ENCODE measurements at places on chromosomes 1 and 21.

DNA sequence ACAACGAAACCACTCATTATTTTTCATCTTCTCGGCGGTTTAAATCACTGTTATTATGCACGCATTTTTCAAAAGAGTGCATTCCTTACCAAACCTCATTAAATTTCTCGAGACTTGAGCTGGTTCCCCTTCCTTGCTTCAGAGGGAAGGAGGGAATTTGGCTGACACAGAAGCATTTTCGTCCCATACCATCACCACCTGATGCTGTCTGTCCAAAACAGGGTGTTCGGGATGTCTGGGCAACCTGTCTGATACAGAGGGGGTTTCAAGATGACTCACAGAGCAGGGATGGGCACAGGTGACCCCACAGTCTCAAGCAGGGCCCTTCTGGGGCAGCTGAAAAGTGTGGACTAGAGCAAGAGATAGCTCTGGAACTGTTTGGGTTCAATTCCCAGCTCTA is 12.3 kb upstream of the RCC2 start:
- DNase-seq = no peak

DNA sequence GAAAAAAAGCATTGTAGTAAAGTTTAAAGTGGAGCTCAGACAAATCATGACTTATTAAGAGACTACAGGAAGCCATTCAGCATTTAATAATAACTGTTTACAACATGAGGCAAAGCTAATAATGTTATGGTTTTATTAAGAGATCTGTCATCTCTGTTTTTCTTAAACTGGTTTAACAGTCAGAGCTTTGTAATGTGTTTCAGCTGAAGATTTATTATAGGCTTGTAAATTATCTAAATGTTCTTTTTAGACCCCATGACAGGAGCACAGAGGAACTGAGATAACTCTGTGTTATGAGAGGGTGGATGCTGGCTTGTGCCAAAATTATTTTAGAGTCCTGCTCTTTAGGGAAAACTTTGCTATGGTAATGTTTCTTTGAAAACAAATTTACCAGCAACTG is 38.0 kb upstream of the RWDD3 start:
- DNase-seq = no peak

DNA sequence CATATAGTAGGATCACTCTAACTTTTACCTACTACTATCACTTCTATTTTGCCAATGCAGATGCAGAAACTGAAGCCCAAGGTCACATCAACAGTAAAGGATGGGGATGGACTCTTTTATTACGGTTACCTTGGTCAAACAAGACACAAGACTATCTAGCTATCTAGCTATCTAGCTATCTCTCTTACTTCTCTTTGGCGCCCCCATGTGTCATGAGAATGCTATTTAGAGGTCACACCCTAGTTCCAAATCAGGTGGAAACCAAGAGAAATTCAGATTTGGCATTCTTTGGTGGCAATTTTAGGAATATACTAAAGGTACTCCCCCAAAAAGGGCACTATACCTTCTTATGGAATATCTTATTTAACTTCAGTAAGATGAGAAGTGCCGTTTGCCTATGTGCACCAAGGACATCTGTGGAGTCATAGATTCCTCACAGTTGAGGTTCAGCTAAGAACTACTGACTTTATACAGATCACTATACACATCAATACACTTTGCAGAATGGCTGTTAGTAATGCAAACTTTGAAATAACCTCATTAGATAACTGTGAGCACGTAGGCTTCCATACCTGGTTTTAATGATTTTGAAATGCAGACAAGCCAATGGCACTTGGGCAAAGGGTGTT is 6.7 kb downstream of the ZNF648 start:
- no peak for DNase-seq

- DNase-seq = no peak
Observed at GRCh38 chr1:1208713-1209433, 2.5 kb upstream of the TNFRSF18 start.

- no peak for DNase-seq
Observed at GRCh38 chr1:95701450-95702173, 467.6 kb downstream of the RWDD3 start.

GRCh38 chr1:28411656-28412055 is 42.1 kb downstream of the PHACTR4 start:
- no peak for DNase-seq

DNA sequence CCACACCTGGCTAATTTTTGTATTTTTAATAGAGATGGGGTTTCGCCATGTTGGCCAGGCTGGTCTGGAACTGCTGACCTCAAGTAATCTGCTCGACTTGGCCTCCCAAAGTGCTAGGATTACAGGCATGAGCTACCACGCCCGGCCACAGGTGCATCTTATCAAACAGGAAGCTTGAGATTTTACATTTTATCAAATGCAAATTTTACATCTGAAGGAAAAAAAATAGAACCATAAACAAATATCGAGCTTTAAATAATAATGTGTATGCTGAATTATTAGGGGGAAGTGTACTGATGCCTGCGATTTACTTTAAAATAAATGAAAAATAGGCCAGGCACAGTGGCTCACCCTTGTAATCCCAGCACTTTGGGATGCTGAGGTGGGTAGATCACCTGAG is 16.6 kb upstream of the BRWD1 start:
- DNase-seq = no peak

GRCh38 chr1:61983236-61983635 is 211.4 kb upstream of the L1TD1 start:
- no peak for DNase-seq

- DNase-seq = no peak
Observed at GRCh38 chr1:155062702-155063411, 683 bp upstream of the EFNA4 start.

GRCh38 chr1:111444031-111444430 is 5.0 kb downstream of the WDR77 start:
- no peak for DNase-seq

GRCh38 chr1:56434025-56434424 is 145.3 kb downstream of the PLPP3 start:
- DNase-seq = no peak

GRCh38 chr1:203871114-203871880 is 9.9 kb downstream of the SNRPE start:
- DNase-seq = no peak

GRCh38 chr1:97331165-97331564 is 589.7 kb downstream of the DPYD start:
- no peak for DNase-seq

GRCh38 chr21:46121286-46122221 is 23.6 kb downstream of the COL6A2 start:
- DNase-seq = no peak

DNA sequence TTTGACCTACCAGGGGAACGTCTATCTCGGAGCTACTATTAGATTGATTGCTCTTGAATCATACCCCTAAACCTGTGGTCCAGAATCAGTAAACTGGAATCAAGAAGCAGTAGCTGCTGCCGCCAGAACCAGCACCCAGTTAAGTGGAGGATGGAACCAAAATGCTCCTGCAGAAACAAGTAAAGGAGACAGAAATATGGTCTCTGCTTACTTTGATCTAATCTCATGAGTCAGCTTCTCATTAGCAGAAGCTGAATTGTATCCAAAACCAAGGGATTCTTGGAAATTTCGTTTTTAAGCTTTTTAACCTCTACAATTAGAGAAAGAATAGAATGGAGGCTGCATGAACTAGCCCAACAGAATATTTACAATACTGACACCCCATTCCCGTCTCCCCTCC is 42.6 kb upstream of the PIGV start:
- no peak for DNase-seq

GRCh38 chr1:40625076-40625475 is 40.4 kb downstream of the RIMS3 start:
- DNase-seq = no peak

GRCh38 chr21:26846036-26846931 is 1.1 kb upstream of the ADAMTS1 start:
- peak; percentile 48 for DNase-seq

GRCh38 chr21:26041431-26042180 is 129.0 kb downstream of the APP start:
- no peak for DNase-seq

GRCh38 chr21:36386031-36386642 is 945 bp downstream of the CHAF1B start:
- no peak for DNase-seq

DNA sequence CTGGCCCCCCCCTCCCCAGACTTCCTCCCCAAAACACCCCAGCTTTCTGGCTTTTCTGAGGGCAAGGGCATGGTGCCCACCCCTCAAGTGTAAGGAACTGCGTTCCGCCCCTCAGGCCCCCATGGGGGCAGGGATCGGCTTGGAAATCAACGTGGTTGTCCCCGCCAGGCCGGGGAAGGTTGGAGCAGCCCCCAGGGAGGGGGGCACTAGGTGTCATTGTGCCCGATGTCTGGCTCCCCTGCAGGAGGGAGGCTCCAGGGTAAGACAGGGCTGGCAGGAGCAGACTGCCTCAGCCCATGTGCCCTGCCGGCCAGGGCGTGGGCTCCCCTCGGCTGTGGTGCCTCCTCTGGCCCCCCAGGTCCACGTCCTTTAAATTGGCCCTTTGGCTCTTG is 7.4 kb upstream of the TFAP2E start:
- DNase-seq = no peak

GRCh38 chr1:87902830-87903229 is 574.1 kb downstream of the LMO4 start:
- no peak for DNase-seq

DNA sequence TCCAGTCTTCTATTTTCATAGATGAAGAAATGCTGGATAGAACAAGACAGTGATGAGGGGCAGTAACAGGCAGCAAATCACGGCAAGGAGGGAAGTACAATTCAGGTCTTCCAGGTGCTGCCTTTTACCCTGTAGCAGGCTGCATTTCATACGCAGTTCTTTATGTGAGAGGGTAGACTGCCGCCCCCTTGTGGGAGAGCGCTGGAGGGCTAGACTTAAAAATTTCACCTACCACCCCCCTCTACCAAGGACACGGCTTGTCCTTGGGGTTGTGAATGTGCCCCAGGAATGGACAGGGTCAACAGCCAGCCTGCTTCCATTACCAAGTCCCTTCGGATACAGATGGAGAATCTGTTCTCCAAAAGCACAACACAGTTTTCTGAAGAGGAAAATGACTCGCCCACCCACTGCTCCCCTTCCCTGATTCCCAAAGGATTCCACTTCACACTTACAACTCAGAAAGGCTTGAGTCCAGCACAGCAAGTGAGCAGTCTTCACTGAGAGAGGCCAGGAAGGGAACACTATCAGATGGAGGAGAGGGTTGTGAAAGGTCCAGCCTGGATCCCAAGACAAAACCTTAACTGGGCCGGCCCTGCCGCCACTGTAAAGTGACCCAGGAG is 7.4 kb downstream of the WDR77 start:
- DNase-seq = no peak

GRCh38 chr1:181406989-181407388 is 76.3 kb upstream of the CACNA1E start:
- no peak for DNase-seq

GRCh38 chr21:42007356-42007940 is 2.7 kb downstream of the ZBTB21 start:
- no peak for DNase-seq

GRCh38 chr1:2411801-2412394 is 466 bp downstream of the PEX10 start:
- no peak for DNase-seq

- DNase-seq = no peak
Observed at GRCh38 chr1:7679159-7679872, 91.8 kb upstream of the VAMP3 start.

GRCh38 chr1:186404454-186405051 is 28.9 kb downstream of the ODR4 start:
- no peak for DNase-seq

DNA sequence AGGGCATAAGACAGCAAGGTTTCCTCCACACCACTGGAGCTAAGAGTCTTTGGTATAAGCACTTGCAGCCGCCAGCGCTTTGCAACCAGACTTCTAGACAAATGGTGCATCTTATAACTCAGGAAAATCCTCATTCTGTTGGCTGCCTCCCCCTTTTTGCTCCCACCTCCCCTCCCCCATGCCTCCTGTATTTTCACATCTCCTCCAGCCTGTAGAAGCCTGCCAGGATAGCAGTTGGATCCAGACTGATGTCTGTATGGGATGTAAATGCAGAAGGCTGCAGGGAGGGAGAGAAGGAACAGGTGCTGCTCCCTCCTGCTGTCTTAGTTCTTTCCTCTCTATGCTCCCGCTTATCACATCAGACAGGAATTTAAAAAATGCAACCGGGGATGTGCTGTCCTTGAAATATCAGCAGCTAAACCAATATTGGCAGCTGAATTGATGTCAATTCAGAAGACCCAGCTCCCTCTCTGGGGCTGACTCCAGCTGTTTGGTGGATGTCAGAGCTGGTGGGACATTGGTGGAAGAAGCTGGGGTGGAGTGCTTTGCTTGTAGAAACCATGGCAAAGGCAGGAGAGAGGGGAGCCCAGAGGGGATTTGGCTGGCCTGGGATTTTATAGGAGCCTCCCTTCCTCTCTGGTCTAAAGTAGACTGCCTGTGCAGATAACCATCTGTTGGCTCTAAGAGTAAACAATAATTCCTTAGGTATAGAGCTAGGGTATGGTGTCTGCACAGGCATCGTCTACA is 53.5 kb downstream of the NFASC start:
- DNase-seq = no peak

- no peak for DNase-seq
Observed at GRCh38 chr21:36994501-36995158, 11.9 kb upstream of the RIPPLY3 start.

DNA sequence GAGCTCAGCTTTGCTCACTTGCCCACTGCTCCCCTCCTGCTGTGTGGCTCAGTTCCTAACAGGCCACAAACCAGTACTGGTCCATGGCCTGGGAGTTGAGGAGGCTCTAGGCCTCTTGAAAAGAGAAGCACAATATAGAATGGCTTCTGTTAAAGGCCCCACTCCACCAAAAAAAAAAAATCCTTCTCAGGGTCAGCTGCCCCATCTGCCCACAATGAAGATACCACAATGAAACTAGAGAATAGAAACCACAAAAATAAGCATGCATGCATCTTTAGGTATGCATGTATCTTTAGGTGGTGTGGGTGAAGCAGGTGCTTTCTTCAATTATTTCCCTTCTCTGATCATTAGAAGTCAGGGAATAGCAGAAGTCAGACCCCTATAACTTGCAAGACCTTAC is 620.4 kb upstream of the BEND5 start:
- no peak for DNase-seq

DNA sequence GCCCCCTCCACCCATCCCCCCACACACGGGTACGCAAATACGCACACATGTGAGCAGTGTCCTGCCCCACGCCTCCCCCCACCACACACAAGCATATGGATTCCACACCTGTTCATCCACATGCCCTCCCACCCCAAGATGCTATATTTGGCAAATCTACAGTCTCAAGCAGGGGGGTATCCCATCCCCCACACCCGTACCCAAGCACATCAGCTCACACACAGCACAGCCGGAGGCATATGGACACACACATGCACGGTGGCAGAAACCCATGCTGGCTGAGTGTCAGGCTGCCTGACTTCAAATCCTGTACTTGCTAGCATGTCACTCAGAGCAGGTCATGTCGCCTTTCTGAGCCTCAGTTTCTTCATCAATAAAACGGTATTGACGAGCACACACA is 10.6 kb downstream of the COL16A1 start:
- no peak for DNase-seq

GRCh38 chr21:41703857-41704501 is 62.9 kb downstream of the RIPK4 start:
- no peak for DNase-seq

GRCh38 chr1:156075162-156075561 is 7.1 kb downstream of the MEX3A start:
- no peak for DNase-seq

- no peak for DNase-seq
Observed at GRCh38 chr21:31294691-31295090, 49.4 kb downstream of the TIAM1 start.
